Cardiac fibroblast (primary cell): ENCODE measurements at places on chromosomes 6 and 20.

GRCh38 chr20:62002882-62003480 is 62.7 kb downstream of the TAF4 start:
- no peak for DNase-seq

GRCh38 chr6:44143731-44144130 is 14.9 kb upstream of the CAPN11 start:
- no peak for DNase-seq

- no peak for DNase-seq
Observed at GRCh38 chr20:22465622-22466446, 118.5 kb downstream of the FOXA2 start.

DNA sequence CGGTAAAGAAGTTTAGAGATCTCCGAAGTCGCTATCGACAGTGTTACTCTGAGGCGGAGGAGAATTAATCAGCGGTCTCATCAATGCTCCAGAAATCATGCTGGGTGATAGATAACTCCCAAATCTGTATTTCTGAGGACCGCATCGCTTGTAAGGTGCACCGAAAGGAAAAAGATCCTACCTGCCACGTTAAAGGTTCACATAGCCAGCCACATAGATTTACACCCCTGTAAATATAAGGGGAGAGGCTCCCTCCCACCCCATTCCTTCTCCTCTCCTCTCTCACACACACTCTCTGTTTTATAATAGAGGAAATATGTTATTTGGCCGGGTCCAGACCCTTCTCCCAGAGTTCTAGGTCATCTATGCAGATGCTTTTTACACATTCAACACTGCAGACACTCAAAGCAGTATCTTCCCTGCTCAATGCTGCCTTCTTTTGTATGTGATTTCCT is 620 bp upstream of the DEK start:
- no peak for DNase-seq

DNA sequence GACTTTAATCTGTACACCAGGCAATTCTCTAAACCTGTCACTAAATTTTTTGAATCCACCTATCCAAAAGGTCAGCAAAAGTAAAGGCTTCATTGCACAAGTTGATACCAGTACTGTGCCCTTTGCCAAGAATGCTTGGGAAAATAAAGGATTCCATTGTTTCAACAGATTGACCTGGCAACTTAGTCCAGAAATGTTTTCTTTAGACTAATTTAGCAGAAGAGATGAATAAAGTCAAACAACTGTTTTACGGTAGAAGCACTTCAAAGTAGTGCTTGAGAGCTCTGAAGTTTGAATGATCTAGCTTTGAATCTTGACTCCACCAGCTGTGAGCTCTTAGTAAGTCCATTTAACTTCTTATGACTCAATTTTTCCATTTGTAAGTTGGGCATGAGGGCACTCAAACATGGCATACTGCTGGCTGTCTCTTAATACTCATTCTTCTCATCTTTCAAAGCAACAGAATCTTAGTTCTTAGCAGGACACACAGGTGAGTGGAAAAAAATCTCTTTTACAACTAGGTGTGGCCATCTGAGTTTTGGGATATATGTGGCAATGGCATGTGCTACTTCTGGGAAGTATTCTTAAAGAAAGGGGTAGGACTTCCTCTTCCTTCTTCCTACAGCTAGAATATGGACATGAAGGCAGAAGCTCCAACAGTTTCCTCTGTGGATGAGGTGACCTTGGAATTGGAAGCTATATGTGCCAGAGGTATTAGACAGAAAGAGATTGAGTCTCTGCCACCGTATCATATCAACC is 55.9 kb upstream of the LOC128125822 start:
- no peak for DNase-seq

- DNase-seq, result no peak
Observed at GRCh38 chr6:105594821-105595220, 191.9 kb upstream of the PREP start.

DNA sequence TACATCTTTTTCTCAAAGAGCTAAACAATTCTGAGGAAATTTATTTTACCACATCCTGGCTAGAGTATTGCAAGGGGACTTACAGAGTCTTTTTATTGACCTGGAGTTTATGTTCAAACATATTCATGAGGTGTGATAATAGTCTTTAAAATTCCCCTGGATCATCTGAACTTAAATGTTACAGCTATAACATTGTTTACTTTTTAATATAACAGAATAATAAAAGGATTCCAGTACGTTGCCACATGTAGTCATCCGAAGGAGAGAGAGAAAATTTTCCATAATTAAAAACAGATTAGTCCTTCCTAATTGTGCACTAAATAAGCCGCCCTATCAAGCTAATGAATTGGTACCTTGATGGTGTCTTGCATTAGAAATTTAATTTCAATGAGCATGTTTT is 765.4 kb upstream of the MAP3K7 start:
- no peak for DNase-seq

DNA sequence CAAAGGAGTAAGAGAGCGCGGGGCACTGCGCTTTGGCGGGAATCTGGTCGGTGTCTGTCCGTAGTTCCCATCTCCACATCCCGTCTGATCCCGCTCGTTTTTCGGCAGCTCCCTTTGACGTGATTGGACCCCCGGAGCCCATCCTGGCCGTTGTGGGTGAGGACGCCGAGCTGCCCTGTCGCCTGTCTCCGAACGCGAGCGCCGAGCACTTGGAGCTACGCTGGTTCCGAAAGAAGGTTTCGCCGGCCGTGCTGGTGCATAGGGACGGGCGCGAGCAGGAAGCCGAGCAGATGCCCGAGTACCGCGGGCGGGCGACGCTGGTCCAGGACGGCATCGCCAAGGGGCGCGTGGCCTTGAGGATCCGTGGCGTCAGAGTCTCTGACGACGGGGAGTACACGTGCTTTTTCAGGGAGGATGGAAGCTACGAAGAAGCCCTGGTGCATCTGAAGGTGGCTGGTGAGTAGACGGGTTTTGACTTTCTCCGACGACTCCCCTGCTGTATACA is 1.4 kb downstream of the BTN1A1 start:
- peak; percentile 19 for DNase-seq

GRCh38 chr6:83847179-83847578 is 6.0 kb upstream of the RIPPLY2 start:
- DNase-seq, result no peak

DNA sequence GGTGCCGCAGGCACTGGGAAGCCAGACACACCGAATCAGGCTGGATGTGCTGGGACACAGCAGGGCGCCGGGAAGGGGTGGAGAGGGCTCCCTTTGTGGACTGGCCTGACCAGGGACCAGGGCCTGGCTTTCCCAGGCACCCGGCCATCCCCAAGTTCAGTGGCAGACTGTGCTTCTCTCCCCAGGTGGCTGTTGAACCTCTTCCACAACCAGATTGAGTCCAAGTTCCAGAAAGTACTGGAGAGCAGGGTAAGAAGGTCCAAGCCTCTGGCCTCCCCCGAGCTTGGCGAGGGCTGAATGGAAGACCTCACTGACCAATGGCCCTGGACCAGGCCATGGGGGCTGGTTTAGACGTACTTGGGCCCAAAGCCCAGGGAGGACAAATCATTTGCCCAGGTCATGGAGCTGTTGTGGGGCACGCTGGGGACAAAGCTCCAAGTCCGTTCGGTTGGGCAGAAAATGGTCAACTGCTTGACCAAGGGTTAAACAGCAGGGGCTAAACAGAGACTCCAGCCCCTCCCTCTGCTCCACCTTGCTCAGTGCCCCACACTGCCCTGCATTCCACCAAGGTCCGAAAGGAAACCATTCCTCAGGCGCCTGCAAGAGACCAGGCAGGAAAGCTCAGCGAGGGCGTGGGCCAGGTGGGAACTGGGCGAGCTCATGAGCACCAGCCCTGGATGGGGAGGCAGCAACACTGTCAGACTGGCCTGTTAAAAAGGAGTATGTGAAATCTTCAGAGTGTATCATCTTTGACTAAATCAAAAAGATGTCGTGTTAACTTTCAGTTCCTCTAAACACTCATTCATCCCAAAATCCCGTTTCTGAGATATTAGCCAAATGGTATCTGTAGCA is 9.1 kb downstream of the LBP start:
- no peak for DNase-seq

GRCh38 chr6:169363590-169363989 is 109.9 kb upstream of the THBS2 start:
- peak; percentile 28 for DNase-seq

DNA sequence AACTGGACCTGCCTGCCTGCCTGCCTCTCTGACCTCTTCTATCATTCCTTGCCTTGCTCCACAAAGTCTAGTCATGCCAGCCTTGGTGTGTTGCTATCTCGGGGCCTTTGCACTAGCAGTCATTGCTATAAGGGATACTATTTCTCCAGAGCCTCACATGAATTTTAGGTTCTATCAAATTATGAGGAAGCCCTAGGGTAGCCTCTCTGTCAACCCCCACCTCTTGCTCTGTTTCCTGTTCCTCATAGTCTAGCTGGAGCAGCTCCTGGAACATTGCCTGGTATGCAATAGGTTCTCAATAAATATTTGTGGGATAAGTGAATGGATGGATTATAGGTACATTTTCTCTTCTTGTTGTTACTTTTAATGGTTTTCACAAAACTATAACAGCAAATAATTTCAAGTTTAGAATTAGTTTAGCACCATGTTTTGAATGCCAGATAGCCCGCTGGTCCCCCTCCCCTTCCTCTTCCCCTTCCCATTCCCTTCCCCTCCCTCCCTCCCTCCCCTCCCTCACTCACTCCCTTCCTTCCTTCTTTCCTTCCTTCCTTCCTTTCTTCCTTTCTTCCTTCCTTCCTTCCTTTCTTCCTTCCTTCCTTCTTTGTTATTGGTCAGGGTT is 46.9 kb upstream of the DTNBP1 start:
- DNase-seq, result no peak

DNA sequence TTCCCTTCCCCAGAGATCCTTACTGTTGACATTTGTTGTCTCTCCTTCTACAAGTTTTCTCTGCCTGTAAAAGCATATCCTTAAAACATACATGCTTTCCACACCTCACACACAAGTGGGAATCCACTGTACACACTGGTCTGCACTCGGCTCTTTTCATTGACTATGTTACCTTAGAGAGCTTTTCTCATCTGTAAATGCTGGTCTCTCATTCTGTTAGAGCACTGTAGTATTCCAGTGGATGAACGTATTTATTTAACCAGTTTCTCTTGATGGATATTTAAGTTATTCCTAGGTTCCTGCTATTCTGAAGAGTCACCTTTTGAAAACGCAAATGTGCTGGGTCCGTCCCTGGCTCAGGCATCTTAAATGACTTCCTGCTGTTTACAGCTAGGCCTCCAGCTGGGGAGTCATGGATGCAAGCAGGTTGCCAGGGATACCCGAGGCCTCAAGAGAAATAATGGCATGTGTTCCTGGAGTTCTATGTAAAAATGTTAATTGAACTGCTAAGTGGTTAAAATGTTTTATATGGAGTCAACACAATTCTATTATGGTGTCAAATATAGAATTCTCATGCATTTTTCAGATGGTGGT is 61.1 kb upstream of the TGM3 start:
- DNase-seq, result peak; percentile 21

- peak; percentile 32 for DNase-seq
Observed at GRCh38 chr20:9955646-9956045, 79.1 kb upstream of the ANKEF1 start.

DNA sequence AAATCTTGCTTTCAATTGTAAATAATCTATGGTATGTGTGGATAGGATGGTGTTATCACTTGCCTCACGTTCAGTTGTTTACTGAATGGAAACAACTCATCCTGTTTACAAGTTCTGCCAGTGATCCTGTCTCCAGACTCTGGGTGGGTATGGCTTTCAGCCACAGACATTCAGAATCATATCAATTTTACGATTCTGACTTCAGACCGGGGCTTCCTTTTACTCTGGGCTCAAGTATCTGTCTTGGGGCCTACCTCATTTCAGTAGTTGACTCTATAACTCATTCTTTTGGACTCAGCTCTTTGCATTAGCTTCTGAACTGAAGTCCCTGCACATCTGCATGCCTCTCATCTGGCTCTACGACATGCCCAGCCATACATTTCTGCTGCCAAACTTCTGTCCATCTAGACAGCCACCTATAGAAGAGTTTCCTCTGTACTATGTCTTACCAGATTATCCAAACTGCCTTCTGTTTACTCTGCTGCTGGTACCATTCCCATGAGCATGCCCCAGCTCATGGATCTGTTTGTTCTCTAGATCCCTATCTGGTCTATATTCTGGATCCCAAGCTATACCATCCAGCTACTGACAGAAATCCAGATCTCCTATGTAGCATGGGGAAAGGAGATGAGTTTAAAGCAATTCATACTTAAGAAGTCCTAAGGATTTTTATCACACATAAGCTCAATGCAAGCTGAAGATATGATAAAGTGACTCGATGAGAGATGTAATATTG is 34.3 kb downstream of the FYN start:
- no peak for DNase-seq

GRCh38 chr6:48151142-48151541 is 40.1 kb upstream of the PTCHD4 start:
- peak; percentile 68 for DNase-seq

GRCh38 chr6:39543095-39543494 is 182.1 kb downstream of the KIF6 start:
- peak; percentile 83 for DNase-seq

- DNase-seq, result peak; percentile 37
Observed at GRCh38 chr20:35285806-35286076, 1.2 kb upstream of the EIF6 start.

DNA sequence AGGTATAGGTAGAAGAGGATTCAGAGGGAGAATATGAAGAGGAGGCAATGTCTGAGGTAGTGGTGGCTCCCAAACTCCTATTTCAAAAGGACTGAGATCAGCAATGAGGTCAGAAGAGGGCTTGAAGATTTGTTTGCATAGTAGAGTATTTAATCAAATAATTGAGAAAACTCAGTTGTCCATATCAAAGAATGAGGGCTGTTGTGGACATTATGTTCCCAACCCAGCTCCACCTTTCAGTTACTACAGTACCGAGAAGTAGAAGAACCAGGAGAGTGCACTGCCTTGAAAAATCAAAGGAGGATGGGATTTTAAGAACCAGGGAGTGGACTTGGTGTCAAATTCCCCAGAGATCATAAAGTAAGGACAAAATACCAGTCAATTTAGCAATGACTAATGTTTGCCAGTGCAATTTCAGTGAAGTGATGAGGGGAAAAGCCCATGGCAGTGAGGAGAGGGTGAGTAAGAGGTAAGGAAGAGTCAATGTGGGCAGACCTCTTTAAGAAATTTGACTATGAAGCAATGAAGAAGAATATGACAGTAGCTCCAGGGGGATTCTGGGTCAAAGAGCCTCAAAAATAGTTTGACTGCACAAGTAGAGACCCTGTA is 382.4 kb downstream of the PKHD1 start:
- DNase-seq, result no peak

DNA sequence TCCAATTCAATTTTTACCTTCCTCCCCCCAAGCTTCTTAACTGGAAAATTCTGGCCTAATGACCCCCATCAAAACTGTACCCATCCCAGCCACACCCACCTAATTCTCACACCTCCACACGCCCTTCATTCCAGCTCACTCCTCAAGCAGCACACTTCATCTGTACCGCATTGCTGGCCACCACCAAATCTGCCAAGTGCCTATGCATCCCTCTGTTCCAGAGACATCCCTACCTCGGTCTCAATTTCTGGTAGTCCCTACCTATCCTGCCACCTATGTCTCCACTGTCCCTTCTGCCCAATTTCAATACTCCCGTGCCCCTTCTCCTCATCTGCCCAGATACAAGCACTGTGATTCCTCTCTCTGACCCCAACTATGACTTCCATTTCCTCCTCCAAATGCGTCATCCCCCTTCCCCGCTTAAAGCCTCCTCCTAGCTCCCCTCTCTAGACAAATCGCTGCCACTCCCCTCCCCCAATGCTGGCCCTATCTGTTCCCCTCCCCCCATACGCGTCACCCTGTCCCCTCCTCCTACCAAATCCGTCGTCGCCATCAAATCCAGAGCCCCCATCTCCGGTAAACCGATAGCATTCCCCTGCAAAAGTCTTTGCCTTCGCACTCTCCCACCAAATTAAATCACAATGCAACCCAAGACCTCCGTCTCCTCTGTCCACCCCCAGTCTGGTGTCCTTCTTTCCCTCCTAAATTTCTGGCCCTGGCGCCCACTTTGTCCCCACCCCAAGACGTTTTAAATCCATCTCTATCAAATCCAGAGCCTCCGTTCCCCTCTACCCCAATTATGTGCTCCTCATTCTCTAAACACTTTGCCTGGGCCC is 1.2 kb downstream of the MTCH1 start:
- DNase-seq, result peak; percentile 75
